ENCODE measurements at places on chromosomes 5 and 9. TPM values are rescaled to one million over a fixed set of nuclear protein-coding genes. Genes with fewer than 3 reads are reported as not detected.
A peak's percentile ranks its signal among the peaks of the same experiment; 100 is the strongest.

- no peak for DNase-seq
Observed at GRCh38 chr5:113578091-113578490, 64.6 kb downstream of the YTHDC2 start.

DNA sequence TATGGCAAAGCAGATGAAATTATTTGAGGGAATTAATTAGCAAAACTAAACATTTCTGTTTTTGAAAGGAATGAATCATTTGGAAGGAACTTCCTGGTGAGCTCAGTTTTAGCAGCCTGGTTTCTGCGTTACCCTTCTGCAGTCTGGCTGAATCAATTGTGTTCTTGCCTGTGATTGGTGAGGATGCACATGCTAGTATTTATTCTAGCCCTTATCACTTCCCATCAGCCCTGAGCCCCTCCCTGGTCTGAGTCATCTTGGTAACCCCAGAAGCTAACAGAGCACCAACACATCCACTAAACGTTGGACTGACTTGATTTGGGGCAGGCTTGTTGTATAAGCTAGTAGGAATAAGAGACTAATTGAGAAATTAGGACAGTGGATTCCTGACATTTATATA lies 6.6 kb downstream of the TJP2 start:
- DNase-seq: no peak

DNA sequence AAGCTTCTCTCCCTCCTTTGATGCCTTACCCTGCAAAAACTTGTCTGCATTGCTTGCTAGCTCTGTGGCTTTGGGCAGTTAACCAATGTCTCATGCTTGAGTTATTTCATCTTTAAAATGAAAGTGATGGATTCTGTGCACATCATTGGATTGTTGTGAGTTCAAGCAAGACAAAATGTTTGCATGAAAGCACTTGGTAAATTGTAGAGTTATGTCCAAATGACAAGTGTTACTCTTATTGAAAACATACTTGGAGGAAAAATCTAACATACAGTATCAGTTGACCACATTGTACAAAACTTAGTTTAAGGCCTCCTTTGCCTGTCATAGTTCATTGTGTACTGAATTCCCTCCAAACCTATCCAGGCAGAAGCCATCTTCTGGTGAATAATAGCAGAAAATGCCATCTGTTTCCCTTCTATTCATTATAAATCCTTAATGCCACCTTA lies 30.0 kb downstream of the TGFBR1 start:
- no peak for DNase-seq

- no peak for DNase-seq
Observed at GRCh38 chr9:81549500-81550206, 139.7 kb downstream of the TLE1 start.

- DNase-seq: no peak
Observed at GRCh38 chr5:120096413-120096812, 367.7 kb upstream of the PRR16 start.

DNA sequence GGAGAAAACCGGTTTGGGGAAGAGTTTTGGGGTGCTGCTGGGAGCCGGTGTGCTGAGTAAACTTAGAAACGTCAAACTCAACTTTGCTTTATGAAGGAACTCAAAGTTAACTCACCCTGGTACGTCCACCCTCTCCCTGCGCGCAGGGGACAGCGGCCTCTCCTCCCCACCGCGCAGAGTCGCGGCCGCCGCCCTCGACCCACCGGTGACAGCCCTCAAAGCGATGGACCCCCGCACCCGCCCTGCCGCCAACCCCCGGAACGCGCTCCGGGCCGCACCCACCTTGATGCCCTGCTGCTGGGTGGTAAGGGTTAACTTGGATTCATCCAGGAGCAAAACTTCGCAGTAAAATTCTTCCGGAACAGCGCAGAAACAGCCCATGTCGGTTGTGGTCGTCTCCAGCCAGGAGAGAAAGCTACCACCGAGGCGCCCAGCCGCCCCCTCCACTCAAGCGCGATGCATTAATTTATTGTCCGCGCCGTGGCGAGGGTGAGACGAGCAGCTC lies 366 bp downstream of the EPB41L4A start:
- DNase-seq: no peak

DNA sequence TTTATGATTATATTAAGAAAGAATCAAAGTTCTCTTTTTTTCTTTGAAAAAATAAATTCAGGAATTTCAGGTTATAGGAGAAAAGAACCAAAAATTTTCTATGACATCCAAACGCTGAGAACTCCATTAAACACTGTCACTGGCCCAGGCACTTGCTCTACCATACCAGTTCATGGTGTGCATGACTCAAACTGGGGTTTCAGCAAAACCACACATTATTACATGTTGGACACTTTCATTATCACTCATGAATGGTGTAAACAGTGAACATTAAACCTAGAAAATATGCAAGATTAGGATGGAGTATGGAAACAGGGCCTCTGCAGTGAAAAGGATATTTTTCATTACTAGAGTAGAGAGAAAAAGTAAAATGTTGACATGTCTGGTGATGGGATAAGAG lies 369.9 kb upstream of the FAM174A start:
- DNase-seq: no peak

DNA sequence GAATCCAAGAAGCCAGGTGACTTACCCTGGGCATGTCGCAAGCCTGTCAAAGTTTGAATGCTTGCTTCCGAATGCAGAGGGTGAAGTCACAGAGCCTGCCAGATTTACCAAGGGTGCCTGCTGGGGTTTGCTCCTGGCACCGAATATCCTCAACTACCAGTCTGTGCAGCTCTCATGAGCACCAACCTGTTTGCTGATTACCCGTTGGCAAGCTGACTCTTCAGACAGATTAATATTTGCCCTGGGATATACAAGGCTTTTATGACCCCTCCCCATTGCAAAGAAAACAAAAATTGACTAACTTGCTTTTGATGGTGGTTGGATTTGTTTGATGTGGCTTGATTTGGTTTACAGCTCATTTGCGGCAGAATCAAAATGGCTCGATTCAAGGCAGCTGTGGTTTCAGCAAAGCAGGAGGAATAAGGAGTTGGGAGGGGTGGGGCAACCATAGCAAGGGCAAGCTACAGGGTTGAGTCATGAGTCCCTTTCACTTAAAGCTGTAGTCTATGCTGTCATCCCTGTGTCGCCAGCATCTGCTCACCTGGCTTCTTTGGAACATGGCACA lies 82.3 kb upstream of the AGXT2 start:
- no peak for DNase-seq

GRCh38 chr9:6126377-6126776 lies 89.2 kb upstream of the IL33 start:
- DNase-seq: no peak

- DNase-seq: no peak
Observed at GRCh38 chr5:126385524-126386502, 37.4 kb upstream of the GRAMD2B start.

- no peak for DNase-seq
Observed at GRCh38 chr9:98973576-98973975, 29.9 kb downstream of the COL15A1 start.

GRCh38 chr9:15155826-15156225 lies 151.2 kb downstream of the TTC39B start:
- DNase-seq: no peak

DNA sequence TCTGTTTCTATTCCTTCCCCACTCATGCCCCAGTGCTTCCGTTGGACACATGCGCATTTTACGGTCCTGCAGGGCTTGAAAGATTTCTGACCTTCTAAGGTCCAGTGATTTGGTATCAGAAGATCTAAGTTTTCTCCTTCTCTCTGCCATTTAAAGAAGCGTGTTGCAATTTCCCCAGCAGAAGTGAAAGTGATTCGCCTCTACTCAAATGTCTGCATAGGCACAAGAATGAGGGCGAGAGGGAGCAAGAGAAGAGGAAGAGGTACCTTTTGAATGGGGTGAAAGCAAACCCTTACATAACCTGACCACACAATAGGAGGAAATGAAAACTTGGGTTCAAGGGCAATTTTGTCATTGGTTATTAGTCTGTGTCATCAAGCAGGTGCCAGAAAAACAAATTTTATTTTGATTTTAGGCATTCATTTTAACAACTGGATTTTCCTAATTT lies 31.7 kb upstream of the NR3C1 start:
- DNase-seq: no peak

GRCh38 chr5:2509527-2509926 lies 241.9 kb downstream of the IRX2 start:
- no peak for DNase-seq

DNA sequence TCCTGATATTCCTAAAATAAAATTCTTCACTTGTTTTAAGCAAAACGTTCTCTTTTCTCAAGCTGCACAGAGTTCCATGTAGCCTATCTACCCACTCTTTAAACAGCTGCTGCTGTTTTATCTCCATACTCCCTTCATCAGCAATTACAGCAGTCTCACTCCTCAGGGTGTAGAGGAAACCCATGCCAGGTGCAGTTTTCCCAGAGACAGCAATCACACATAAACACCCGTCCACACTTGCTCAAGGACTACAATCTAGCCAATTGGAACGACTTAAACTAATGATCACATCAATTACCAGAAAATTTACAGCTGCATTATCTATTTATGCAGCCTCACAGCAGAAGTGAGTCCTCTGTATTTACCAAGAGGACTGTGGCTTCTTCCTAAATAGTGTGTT lies 141.7 kb downstream of the HTR1A start:
- no peak for DNase-seq

GRCh38 chr9:81037889-81038288 lies 651.5 kb downstream of the TLE1 start:
- DNase-seq: no peak

DNA sequence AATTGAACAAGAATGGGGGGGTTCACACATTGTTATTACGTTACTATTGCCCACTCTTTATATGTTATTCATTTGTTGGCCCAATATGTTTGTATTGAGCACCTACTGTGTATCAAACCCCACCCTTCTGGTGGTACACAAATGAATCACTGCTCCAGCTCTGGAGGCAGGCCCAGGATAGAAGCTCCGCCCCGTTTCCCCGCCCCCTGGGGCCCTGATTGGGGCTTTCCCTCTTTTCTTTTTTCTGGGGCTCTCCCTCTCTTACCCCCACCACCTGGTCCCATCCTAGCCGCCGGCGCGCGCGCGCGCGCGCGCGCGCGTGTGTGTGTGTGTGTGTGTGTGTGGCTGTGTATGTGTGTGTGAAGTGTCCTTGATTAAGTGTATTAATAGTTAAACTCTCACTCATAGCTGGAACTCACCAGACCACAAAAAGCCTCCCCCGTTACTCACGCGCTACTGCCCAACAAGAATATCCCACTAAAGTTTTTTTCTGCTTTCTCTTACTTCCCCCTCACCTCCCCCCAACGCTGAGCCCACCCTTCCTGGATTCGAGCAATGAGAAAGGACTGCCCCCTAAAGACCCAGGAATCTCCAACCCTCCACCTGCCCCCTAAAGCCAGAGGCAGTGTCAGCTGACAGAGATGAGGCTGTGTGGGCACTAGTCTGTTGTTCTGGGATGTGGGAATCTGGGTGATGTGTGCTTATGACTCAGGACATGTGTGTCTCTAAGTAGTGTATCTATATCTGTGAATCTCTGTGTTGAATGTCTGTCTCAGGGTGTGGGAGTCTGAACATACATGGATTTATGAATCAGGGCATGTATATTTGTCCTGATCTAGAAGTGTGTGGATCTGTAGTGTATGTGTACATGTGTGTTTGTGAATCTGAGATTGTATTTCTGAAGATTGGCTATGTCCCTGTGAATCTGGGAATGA lies 4.0 kb downstream of the CXXC5 start:
- DNase-seq: no peak

DNA sequence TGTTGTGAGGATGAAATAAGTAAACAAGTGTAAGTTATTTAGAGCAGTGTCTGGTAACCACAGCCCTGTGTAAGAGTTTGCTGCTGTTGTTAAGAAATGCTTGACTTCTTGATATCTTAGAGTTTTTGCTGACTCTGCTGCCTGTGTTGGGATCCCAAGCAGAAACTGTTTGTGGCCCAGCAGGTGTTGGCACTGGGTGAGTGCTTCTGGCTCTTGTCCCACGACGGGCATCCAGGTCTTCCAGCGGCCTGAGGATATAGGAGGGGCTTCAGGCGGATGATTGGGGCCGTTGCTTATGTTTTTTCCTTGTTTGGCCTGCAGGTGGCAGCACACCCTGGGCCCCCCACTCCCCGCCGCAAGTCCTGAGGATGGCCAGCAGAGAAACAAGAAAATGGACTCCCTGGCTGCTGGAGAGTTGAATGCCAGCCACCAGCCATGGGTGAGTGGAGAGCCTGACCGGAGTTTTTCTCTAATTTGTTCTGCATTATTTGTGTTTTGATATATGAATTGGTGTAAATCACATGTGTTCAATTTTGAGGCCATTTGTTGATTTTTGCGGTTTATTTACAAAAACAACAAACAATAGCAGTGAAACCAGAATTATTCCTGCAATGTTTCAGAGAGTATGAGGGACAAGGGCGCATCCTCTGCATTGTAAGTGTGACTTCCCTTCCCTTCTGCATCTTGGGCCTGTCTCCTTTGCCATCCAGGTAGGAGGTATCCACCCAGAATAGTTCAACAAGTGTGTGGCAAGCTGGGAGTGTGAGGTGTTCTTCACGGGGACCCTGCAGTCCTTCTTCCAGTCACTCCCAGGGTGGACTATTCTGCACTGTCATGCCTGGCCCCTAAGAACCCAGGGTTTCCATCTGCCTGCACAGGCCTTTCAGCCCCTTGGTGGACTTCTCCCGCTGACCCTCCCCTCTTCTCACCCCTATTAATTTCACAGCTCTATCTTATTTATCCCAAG lies 50.3 kb downstream of the SLC22A5 start:
- DNase-seq: peak; percentile 92

DNA sequence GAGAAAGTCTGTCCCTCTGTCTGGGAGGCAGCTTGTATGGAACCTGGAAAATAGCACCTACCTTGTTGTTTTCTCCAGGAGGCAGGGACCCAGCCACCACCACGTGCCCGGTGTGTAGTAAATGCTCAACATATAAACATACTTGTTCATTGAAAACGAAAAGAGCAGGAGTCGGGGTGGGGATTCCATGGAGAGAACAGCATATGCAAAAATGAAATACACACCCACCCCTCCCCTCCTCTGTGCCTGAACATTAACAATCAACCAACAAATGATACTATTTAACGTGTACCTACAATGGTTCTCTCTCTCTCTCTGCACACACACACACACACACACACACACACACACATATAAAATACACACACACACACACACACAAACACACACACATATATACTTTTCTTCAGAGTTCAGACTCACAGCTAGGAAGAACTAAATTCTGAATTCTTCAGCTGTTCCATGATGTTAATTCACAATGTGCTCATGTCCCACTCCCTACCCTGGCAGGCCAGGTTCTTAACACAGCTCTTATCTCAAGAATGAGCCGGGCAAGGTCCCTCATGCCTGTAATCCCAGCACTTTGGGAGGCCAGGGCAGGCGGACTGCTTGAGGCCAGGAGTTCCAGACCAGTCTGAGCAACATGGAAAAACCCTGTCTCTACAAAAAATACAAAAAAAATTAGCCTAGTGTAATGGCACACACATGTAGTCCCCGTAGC lies 16.3 kb upstream of the DENND1A start:
- no peak for DNase-seq

ATG12 gene
- 51.2 TPM for total RNA-seq

ZNF454 gene
- total RNA-seq: 1.6 TPM

SIGMAR1 gene
- 71.9 TPM for total RNA-seq

GPX8 gene
- total RNA-seq: 139 TPM

ALDOB gene
- total RNA-seq: not detected

KCNIP1 gene
- 12.6 TPM for total RNA-seq
